NCI-H2029 treated with DMSO at 0.1 percent for 48 hours (cell line): ENCODE measurements at places on chromosomes 6 and 20.
A peak's percentile ranks its signal among the peaks of the same experiment; 100 is the strongest.

- DNase-seq, result no peak
These were observed 2.6 kb upstream of the ADGB start for GRCh38 chr6:146595972-146596731.

GRCh38 chr6:14716499-14717146 is 529.2 kb upstream of the JARID2 start:
- no peak for DNase-seq

- no peak for DNase-seq
These were observed 180.7 kb upstream of the HS3ST5 start for GRCh38 chr6:114523508-114523907.

DNA sequence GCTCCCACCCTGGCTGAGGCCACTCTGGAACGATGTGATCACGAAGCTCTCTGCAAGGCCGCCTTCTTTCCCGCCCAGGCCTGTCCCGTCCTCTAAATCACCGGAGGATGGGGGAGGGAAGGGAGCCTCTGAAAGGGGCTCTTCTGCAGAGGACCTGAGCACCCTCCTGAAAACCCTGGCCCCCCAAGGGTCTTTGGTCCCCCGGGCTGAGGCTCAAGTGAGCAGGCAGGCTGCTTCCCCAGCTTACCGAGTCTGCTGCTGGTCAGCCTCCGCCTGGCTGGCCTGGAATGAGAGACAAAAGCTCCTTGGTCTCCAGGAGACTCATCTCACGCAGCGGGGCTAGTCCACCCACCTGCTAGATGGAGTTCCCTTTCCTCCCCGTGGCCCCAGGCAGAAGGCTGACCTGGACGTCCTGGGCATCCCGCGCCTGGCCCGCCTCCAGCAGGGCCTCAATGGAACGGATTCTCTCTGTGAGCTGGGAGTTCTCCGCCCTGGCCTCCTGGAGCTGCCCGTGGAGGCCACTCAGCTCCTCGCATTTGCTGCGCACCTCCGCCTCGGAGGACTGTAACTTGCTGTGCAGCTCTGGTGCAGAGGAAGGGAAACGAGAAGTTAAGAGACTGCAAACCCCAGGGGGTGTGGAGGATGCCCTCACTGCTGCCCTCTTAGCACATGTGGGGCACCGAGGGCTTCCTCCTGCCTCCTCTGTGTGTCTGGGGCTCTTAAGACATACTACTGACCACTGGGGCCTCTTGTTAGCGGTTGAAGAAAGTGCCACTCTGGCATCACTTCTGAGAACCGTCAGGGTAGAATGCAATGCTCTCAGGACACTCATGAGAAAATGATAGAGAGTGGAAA is 54.7 kb downstream of the RRBP1 start:
- DNase-seq, result no peak

DNA sequence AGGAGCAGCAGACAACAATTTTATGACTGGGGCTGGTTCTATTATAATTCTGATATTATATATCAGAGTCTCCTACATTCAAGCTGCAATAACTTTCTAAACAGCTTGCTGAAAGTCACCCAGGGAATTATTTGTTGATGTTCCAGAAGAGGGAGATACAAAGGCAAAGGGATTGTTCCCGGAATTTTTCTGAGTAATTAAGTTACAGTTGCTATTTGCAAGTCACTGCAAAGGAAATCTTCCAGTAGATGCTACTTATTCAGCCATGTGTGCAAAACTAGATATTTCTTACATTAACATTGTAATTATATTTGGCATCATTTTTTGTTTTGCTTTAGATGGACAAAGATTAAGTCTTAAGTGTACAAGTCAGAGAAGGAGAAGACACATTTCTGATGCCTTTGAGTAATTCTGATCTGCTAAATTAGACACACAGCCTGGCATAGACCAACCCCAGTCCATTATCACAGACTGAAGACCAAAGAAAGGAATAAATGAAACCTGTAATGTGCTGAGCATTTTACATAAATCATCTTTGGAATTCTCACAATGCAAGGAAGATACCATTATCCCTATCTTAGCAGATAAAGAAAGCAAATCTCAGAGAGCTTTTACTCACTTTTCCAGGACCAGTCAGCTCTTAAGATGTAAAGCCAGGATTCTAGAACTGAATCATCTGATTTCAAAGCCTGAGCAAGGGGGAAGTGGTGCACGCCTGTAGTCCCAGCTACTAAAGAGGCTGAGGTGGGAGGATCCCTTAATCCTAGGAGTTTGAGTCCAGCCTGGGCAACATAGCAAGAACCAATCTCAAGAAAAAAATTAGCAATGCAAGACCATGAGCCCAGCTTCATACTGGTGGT is 62.6 kb upstream of the AKAP12 start:
- DNase-seq, result no peak

GRCh38 chr20:12914804-12915203 is 94.0 kb upstream of the SPTLC3 start:
- DNase-seq, result peak; percentile 69

- no peak for DNase-seq
These were observed 886 bp downstream of the ROMO1 start for GRCh38 chr20:35699957-35700624.

- no peak for DNase-seq
These were observed 609 bp downstream of the PGM3 start for GRCh38 chr6:83192456-83192855.

DNA sequence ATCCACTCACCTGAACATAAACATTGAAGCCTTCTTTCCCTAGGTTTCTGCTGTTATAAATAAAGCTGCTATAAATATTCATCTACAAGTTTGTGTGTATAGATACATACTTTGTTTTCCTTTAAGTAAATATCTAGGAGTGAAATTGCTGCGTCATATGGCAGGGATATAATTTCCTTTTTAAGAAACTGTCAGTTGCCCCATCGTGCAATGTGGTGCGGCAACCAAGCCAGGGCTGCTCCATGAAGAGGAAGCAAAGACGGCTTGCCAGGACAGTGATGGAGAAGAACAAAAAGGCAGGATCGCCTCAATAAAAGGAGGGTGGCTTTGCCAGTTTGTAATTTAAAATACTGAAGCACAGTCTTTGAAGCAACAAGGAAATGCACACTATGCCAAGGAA is 36.6 kb downstream of the CITED2 start:
- no peak for DNase-seq

DNA sequence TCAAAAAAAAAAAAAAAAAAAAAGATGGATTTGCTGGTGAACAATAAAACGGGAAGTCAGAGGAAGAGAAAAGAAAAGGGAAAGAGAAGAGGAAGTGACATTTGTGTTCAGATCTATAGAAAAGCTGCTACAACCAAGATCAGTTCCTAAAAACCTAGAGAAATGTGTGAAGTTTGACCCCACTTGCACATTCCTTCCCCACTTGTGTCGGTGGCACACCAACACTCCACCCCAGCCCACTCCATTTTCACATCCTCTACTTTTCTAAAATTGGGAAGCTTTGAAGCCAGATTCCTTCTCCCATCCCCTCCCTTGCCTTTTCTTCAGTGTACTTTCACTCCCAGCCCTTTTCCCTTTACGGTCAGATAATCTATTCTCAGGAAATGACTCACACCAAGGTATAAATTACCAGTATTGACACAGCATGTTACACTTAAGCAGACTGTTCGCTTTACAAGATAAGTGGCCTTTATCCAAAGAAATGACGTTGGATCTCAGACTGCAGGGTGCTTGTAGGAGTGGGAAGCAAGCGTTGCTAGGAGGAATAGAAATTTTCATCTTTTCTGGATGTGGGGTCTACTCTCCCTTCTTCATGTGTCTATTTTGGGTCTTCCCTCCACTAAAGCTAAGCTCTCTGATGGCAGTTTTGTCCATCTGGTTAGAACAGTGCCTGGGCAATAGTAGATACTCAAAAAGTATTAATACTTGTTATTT is 92.5 kb upstream of the ADGRF1 start:
- DNase-seq, result peak; percentile 86

DNA sequence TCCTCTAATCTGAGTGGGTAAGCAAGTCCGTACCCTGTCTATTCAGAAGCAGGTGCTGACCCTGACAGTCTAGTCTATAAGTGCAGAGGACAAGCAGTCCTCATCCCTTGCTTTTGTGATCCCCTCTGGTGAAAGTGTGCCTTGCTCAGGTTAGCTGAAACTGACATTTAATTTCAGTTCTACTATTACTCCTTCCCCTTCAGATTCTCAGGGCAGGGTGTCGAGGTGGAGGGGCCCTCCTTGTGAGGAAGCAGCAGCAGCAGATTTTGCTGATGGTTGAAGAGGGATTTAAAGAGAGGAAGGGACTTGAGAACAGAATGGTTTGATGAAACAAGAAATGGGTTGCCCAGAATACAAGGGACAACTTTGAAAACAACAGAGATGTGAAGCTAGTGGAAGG is 309.3 kb downstream of the CLIC5 start:
- DNase-seq, result no peak

DNA sequence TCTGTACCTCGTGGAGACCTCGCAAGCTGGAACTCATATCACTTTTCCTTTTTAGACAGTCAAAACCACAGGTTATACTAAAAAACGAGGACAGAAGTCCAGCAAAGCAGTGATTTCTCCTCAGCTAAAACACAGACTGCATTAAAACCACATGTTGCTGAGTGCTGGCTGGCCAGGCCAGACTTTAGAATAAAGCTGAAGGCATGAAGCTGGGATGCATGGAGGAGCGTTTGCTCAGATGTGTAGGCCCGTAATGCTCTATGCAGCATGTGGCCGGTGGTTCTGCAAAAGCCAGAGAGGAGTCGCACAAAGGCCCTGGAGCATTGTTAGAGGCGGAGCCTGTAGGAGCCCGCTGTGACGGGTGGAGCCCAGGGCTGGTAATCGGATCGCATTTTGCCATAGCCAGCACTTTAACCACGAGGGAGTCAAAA is 83.6 kb downstream of the SMOC2 start:
- peak; percentile 47 for DNase-seq

- DNase-seq, result no peak
These were observed 156.8 kb upstream of the PTPN1 start for GRCh38 chr20:50353289-50353961.

- no peak for DNase-seq
These were observed 292.8 kb downstream of the FRK start for GRCh38 chr6:115767931-115768330.

GRCh38 chr20:44182135-44182765 is 4.7 kb downstream of the JPH2 start:
- no peak for DNase-seq

DNA sequence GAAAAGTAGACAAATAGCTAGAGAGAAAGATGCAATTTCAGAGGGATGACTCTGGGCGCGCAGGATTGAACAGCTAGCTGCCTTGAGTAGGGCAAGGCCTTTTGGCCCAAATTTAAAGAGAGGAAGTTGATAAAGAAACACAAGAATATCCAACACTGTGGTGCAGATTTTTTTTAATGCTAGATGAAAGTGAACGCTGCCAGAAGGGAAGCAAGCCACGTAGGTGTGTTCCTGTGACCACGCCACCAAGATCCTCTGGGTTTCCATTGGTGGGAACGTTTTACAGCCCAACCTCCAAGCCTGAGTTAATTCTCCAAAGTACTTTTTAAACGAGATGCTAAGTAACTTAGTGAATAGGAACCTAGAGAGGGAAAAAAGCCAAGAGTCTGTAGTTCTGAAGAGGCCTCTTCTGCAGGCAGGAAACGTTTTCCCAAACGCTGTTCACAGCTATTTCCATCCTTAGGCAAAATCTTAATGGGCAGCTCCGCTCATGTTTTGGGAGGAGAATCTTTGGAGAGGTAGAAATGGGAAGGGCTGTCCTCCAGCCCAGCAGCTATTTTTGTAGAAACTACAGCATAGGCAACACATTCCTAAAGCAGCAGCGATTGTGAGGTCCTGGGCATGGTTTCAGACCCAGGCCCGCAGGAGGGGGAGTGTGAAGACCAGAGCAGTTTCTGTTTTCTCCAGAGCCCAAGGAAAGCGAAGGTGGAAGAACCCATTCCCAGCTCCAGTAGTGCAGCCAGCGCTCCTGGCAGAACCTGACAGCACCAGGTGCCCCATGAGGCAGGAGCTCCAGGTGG is 8.2 kb downstream of the LY86 start:
- DNase-seq, result no peak

- DNase-seq, result no peak
These were observed 261.1 kb upstream of the CITED2 start for GRCh38 chr6:139635401-139636130.

DNA sequence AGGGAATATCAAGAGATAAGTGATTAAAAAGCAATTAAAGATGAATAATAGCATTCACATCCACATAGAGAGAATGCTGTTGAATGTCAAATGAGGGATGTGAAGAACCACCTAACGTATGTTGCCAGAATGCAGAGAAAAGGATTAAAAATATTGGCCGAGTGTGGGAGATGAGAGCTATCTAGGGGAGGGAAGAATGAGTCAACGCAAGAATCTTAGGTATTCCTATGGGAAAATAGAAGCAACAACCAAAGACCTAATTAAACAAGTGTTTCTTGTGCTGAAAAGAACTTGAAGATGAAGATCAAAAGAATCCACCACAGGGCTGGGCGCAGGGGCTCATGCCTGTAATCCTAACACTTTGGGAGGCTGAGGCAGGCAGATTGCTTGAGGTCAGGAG is 12.2 kb upstream of the RSPH3 start:
- no peak for DNase-seq

- DNase-seq, result no peak
These were observed 113.9 kb downstream of the SLC22A3 start for GRCh38 chr6:160462116-160462515.

GRCh38 chr20:57391439-57392301 is 474 bp downstream of the RBM38 start:
- no peak for DNase-seq

DNA sequence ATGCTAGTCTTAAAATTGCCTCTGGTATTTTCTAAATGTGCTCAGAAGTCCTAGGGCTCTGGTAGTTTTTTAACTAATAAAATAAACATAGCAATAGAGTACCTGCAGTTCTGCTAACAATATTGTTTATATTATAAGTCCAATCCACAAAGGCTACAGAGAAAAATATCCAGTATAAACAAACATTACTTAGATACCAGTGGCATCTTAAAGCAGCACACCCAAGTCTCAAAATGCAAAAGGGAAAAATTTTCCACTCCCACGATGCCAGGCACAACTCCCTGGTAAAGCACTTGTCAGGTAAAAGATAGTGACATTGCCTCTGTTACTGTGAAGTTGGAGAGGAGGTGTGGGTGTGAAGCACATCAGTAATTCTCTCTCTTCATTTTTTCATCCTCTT is 123.3 kb downstream of the OGFRL1 start:
- DNase-seq, result no peak

GRCh38 chr6:2853769-2854395 is 12.2 kb upstream of the SERPINB1 start:
- DNase-seq, result no peak

DNA sequence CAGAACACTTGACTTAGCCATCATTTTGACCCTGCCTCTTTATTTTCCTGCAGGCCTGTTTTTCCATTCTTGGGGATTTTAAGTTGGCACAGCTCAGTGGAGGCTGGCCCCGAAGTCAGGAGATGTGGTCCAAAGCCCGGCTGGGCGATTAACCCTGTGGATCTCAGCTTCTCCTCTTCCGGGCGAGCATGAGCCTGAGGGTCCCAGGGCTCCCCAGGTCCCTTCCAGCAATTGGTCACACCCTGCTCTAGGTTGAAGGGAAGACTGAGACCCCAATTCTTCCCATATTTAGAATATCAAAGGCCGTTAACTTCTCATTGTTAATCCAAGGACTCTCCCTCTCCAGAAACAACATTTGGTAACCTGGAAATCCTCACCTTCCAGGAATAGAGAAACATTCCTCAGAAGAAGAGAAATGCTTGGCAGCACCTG is 2.3 kb downstream of the THBS2 start:
- DNase-seq, result no peak

- DNase-seq, result no peak
These were observed 6.7 kb downstream of the CLPSL1 start for GRCh38 chr6:35787266-35788218.
